ENCODE measurements at places on chromosomes 4 and X.

- no peak for DNase-seq
Measured at GRCh38 chrX:119654112-119654531, 38.8 kb downstream of the SEPTIN6 start.

GRCh38 chr4:140135529-140136088 is 18.4 kb downstream of the MAML3 start:
- DNase-seq, result no peak

GRCh38 chr4:156536661-156537060 is 434.9 kb downstream of the PDGFC start:
- DNase-seq, result no peak

DNA sequence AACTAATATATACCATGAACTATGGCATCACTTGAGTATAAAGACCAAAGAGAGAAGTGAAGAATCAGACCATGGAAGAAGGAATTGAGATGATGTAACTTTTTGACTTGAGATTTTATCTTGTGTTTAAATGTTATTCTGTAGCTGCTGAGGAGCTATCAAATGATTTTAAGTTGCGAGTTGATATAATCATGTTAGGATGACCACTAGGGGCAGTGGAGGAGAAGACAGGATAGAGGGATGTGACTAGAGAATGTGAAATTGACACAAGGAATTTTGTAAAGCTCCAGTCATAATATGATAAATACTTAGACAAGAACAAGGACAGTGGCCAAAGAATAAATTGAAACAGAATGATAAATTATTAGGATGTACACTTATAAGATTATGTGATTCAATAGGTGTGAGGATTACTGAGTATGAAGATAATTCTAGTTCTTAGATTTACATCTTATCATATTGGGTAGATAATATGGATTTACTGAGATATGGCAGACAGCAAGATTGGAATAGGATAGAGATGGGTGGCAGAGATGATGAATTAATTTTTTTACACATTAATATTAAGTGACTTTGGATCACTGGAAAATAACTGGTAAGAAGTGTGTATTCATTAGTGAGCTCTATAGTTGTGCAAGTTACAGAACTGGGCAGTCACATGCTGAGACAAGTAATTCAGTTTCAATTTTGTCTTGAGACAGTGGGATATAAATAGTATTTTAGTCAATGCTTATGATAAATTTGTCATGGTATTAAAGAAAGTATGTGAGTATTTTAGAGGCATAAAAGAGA is 816.0 kb upstream of the PCDH10 start:
- DNase-seq, result no peak

GRCh38 chr4:39698424-39699009 is 581 bp downstream of the UBE2K start:
- DNase-seq, result peak; percentile 44

DNA sequence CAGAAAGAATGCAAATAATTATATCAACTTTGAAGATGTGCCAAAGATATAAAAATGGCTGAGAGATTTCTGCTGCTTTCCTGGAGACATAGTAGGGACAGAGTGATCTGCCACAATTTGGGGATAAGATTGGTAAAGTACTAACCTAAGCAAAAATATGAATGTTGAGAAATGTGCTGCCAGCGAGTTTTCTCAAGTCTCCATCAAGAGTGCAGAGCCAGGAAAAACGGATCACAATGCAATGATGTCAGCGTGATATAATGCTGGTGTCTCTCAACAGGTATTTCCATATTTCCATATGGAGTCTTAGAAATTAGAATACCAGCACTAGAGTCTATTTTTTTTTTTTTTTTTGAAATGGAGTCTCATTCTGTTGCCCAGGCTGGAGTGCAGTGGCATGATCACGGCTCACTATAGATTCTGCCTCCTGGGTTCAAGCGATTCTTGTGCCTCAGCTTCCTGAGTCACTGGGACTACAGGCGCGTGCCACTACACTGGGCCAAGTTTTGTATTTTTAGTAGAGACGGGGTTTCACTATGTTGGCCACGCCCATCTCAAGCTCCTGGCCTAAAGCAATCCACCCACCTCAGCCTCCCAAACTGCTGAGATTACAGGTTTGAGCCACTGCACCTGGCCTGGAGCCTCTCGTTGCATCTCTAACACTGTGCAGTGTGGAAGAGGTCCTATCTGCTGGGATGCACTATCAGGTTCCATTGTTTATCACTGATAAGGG is 893.5 kb downstream of the TRIML1 start:
- DNase-seq, result no peak

DNA sequence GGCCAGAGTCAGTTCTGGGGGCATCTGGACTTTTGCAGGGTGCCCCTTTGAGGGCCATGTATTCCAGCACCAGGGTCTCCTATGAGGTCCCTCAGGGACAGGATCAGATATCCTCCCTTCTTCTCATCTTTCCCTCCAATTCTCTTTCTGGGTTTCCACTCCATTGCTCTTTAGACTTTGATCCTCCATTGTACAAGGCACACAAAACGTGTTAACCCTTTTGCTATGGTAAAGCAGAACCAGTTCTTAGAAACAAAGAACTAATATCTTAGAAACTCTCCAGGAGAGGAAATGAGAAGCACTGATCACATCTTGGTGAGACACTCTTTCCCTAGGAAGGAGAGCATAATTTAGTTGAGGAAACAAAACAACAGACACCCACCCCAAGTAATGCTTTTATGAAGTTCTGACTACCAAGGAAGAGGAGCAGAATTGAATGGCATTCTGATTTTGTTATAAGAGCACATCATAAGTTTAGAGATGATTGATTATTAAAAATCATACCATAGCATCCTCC is 200.7 kb upstream of the NPY2R start:
- DNase-seq, result no peak

- no peak for DNase-seq
Measured at GRCh38 chr4:87819281-87819919, 13.4 kb upstream of the MEPE start.

DNA sequence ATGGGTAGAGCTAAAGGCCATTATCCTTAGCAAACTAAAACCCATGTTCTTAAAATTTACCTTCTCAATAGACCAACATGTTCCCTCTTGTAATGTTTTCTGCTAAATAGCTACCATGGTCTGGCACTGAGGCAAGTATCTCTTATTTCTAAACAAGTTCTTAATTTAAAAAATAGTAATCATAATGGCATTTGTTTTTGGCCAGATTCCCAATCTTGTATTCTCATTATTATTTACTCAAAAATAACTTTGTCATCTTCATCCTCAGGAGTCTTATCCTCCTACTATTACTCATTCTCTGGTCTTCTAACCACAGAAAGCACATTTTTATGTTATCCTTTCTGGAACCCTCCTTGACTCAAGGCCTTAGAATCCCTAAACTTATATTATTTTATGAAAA is 931.2 kb downstream of the CCSER1 start:
- DNase-seq, result no peak

DNA sequence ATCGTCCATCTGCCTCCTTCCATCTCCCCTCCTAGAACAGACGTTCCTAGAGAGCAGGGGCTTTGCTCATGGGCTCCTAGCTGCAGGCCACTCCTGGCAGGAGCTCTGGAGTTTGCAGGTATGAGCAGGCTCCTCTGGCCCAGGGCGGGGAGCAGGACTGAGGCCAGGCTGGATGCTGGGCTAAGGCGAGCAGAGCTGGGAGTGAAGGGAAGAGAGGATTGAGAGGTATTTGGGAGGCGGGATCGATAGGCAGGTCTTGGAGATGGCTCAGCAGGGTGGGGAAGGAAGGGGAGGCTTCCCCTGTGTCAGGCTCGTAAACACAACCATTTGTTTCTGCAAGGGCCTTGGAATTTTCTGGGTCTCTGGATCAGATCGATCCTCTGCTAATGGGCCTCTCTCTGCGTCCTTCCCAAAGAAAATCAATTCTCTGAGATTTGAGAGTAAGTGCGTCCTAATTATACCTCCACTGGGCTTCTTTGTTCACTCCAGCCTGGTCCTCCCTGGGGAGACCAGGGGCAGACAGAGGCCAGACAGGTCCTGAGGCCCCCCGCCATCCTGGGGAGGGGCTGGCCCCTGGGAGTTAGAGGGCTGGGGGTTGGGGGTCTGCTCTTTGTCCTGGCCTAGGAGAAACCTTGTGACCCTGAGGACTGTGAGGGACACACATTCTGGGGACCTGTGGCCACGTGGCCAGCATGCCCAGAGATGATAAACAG is 94.8 kb upstream of the PSAPL1 start:
- DNase-seq, result no peak

GRCh38 chr4:169238445-169238844 is 32.3 kb downstream of the SH3RF1 start:
- no peak for DNase-seq

- DNase-seq, result no peak
Measured at GRCh38 chr4:140427919-140428471, 547 bp upstream of the CLGN start.

DNA sequence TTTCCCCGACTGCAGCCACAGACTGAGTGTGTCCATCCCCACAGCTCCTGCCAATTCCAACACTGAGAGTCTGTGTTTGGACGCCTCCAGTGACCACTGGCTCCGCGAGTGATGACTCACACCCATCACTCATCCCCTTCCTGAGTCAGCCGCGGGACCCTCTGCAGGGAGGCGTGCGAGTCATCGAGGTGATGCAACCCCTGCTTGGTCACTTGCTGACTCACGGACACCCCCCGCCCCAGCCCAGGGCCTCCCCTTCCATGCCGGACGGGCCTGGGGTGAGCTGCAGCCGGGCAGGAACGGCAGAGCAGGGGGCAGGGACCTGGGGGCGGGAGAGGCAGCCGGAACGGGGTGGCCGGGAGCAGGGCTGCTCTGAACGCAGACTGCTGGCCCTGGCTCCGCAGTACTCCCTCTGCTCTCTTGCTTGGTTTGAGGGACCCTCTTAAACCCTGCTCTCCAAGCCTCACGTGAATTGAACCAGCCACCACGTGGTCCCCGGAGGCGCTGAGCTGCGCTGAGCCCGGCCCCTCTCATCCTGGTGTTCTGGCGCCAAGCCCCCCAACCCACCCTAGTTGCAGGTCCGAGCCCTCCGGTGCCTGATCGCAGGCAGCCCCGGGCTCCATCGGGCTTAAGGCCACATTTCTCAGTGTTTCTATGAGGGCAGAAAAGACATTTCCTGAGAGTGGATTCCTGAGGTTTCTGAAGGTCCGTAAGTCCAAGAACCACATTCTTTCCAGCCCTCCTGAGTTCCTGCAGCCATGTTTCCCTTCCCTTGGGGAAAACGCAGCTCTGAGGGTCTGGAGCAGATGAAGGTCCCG is 32.4 kb downstream of the FGFRL1 start:
- no peak for DNase-seq

DNA sequence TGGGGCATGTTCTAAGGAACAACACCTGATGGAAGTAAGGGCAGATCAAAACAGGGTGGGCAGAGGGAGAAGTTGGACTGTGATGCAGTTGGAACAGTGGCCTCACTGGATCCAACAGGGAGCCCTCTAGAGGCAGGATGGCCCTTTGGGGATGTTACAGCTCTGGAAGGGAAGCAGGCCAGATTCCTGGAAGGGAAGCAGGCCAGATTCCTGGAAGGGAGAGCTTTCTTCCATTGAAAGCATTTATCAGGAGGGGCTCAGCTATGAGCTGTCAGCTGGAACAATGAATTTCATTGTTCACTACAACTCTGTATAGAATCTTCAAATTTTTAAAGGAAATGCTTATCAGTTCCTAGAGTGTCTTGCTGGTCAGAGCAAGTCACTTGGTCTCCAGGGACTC is 17.7 kb downstream of the IL15 start:
- no peak for DNase-seq

- DNase-seq, result no peak
Measured at GRCh38 chrX:7709845-7710244, 133.1 kb upstream of the VCX start.

- no peak for DNase-seq
Measured at GRCh38 chrX:66022632-66023384, 17.1 kb downstream of the VSIG4 start.

GRCh38 chrX:132119821-132120515 is 7.9 kb downstream of the FRMD7 start:
- DNase-seq, result no peak

DNA sequence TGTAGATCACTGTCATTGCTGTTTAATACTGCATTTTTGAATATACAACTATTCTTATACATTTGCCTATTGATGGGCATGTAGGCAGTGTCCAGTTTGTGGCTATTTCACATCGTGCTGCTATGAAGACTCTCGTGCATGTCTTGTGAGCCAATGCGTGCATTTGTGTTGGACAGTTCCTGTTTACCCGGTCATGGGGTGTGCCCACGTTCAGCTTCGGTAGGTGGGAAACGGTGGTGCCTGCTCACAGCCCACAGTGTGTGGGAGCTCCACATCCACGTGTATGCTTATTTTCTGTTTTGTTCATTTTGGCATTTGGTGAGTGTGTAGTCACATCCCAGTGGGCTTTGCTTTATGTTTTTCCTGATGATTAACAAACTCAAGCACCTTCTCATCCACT is 19.7 kb upstream of the RNF212 start:
- no peak for DNase-seq

DNA sequence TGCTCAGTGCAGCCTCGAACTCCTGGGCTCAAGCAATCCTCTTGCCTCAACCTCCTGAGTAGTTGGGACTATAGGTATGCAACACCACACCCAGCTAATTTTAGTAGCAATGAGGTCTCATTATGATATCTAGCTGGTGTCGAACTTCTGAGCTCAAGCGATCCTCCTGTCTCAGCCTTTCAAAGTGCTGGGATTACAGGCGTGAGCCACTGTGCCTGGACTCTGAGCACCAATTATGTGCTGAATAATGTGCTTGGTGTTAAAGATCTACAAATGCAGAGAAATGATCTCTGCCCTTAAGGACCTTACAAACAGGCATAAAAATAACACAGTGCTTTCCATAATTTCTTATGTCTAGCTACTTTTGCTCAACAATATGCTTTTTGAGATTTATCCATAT is 129.0 kb upstream of the CBR4 start:
- no peak for DNase-seq

GRCh38 chr4:120065974-120066516 is 603 bp downstream of the MAD2L1 start:
- DNase-seq, result peak; percentile 31

DNA sequence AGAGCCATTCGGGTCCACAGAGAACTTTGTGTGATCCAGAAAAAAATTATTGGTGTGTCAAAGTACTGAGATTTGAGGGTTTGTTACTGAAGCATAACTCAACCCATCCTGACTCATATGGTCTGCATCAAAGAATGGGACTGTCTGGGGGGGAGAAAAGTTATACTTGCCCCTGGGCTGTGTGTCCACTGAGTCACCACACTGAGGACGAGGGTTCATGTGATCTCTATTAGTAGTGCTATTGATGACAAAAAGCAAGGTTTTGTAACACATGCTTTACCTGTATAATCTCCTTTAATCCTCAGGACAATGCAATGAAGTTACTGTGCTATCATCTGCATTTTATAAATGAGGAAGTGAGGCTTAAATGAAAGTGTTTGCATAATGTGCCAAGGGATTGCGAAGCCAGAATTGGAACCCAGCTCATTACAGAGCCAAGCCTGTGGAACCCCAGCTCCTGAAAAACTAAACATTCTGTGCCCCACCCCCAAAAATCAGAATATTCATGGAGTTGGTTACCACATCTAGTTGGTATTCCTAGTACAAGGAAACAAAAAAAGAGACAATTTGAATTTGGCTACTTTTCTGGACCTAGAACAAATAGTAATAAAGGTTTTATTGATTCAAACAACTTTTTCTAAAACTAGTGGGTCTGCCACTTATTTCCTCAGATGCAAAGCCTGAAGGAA is 31.2 kb downstream of the CCDC149 start:
- DNase-seq, result no peak
